ENCODE measurements at places on chromosomes 16 and 17.

GRCh38 chr16:70523743-70524398 is at the start of gene SF3B3:
TSS of gene SF3B3 (plus strand) at chr16:70523816. CDS start at chr16:70526657, 2,841 bp downstream.
- peak; percentile 76 for DNase-seq

DNA sequence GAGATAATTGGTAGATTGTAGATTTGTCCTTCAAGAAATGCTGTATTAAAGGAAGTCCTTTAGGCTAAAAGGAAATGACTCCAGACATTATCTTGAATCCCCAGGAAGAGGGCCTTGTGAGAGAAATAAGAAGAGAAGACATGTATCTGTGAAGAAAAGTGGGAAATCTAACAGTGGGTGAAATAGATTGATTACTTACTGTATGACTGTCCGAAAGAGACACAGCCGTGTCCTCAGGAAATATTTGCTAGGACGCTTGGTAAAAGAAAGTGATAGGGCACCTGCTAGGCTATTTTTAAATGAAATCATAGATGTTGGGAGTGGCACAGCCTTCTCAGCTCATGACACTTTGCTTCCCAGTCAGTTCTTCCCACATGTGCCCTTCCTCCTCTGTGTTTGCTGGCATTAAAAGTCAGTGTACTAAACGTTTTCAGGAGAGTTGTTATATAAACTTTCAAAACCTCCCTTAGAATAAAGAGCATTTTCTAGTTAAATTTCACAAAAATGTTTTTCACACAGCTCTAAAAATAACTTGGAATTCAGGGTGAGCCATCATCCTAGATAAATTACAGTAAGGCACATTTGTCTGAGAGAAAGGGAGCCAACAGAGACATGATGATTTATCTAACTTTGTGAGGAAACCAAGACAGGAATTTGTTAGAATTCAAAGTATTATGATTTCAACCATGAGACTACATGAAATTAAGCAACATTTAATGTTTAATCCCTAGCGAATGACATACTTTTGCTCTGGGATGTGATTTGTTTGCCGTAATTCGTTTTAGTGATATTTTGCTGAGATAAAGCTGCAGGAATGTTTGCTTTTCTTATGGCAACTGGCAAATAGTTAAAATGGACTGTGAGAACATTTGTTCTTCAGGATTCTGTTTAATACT is 35.0 kb downstream of the DHRS7B start:
- DNase-seq: peak; percentile 64

DNA sequence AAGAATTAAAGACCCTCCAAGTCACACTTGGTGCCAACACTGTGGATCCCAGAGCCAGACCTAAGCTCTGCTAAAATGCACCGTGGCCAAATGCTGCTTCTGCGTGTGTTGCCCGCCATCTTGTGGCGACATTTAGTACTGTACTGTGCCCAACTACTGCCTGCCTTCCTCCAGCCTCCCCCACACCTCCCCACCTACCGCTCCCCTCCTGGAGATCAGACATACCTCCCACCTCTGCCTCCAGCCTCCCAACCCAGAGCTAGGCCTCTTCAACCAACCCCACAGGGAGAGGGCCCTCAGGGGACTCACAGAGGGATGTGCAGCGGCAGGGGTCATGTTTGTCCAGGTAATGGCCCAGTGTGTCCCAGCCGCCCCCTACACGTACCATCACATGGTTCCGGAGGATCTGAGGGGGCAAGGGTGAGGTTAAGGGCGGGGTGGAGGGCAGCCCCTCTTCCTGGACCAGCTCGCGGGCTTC is 5.5 kb downstream of the GAS2L2 start:
- peak; percentile 90 for DNase-seq

DNA sequence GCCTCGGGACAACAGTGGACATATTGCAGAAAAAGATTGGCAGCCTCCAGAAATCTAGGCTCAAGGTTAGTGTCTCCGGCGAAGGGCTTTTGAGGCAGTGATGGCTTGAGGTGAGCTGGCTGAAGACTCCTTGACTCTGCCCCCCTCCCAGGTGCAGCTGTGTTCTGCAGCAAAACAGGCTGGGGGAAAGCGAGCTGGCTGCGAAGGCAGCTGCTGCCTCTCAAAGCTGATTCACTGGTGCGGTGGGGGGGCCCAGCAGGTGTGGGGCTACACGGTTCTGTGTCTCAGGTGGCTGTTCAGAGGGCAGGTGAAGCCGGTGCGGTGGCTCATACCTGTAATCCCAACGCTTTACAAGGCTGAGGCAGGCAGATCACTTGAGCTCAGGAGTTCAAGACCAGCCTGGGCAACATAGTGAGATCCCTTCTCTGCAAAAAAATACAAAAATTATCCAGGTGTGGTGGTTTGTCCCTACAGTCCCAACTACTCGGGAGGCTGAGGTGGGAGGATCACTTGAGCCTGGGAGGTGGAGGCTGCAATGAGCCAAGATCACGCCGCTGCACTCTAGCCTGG is 22.9 kb downstream of the C16orf96 start:
- no peak for DNase-seq

- DNase-seq: peak; percentile 90
These were observed 737 bp downstream of the NUDT16L1 start for GRCh38 chr16:4693956-4694641.

DNA sequence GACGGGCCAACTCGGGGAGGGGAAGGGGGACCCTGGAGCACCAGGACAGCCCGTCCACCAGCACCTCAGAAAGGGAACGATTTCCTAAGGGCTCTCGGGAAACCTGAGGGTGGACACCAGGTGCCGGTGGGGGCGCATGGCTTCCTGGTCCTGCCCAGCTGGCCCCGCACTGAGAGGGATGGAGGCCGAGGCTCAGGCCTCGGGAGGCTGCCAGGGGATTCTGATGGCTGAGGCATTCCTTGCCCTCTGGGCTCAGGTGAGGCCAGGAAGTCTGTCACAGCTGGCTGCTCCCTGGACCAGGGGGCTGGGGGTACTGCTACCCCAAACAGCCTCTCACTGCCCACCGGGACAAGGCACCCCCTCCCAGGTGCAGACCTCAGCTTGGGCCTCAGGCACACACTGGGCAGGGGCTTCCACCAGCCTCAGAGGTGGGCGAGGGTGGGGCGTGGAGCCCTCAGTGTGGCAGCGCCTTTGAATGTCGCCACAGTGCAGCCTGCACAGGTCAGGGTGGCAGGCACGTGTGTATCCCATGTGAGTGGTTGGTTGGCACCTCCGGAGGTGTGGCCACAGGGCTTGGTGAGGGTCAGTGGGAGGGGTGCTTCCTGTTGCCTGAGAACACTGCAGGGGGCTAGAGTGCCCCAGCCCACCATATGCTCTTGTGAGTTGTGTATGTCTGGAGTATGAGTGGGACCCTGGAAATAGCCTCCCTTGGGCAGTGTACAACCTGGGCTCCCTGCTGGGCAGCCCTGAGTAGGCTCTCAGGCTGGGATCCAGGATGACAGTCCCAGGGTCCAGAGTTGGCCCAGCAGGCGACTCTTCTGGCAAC is 3.9 kb upstream of the FSCN2 start:
- DNase-seq: no peak

- DNase-seq: no peak
These were observed 28.3 kb downstream of the RTN4RL1 start for GRCh38 chr17:1996800-1997288.

- DNase-seq: no peak
These were observed 23.0 kb upstream of the ZNF750 start for GRCh38 chr17:82862737-82863382.

GRCh38 chr17:50453901-50454300 is 14.8 kb downstream of the CHAD start:
- DNase-seq: no peak

DNA sequence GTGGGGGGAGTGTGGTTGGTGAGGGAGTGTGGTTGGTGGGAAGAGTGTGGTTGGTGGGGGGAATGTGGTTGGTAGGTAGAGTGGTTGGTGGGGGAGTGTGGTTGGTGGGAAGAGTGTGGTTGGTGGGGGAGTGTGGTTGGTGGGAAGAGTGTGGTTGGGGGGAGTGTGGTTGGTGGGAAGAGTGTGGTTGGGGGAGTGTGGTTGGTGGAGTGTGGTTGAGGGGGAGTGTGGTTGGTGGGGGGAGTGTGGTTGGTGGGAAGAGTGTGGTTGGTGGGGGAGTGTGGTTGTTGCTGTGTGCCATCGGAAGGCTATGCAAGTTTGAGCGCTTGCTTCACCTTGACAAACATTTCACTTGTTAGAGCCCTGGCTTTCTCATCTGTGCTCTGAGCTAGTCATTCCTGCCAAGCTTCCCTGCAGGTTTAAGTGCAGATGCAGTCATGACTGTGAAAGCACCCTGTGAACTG is 20.1 kb downstream of the MINK1 start:
- DNase-seq: no peak

- DNase-seq: no peak
These were observed 6.4 kb downstream of the TEKT5 start for GRCh38 chr16:10688291-10688690.
